ENCODE measurements at places on chromosomes 6 and 20.
A peak's percentile ranks its signal among the peaks of the same experiment; 100 is the strongest.

DNA sequence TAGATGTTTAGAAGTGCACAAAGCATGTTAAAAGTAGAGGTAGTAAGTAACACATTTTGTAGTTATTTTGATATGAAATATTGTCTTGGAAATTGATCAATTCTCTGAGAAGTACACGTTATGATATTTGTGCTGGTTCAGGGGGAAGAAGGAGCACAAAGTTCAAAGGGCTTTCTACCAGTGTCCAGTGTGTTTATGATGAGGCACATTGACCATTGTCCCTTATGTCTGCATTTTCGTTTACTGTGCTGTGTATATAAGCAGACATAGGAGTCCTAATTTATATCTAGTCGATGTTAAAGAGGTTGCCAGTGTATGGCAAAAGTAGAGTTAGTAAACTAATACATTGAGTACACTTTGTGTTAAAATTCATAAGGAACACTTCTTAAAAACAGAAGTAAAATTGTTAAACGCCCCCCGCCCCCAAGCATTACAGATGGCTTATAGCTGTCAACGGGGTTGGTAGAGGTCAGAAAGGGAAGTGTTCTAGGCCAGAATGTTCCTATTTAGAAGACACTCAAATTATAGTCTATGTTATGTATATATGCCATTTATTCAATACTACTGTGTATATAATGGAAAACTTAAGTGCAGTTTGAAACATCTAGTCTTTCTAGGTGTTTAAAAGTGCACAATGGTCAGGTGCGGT is 13.3 kb upstream of the HMGN4 start:
- peak; percentile 40 for DNase-seq

GRCh38 chr20:36998652-36999051 is 47.1 kb upstream of the SAMHD1 start:
- no peak for DNase-seq

- DNase-seq, result no peak
Measured at GRCh38 chr6:33578164-33578563, 1.9 kb downstream of the BAK1 start.

DNA sequence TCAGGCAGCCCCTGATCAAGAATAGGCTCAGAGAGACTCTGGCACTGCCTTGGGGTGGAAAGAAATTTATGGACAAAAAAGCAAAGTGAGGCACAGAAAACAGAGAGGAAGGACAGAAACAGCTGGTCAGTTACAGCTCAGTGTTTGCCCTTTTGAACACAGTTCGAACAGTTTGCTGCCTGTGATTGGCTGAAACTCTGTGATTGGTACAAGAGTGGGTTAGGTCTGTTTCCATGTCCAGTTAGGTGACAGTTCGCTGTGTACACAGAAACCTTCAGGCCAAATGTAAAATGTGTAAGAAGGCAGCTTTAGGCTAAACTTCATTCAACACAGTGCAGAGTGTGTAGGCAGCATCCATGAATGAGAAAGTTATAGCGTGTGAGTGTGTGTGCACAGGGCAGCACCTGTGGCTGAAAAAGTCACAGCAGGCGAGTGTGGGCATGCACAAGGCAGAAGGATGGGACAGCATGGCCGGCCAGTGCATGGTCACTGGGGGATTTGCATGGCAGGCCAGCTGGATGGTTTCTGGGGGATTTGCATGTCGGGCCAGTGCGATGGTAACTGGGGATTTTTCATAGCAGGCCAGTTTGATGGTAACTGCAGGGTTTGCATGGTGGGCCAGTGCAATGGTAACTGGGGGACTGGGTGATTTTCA is 75.4 kb upstream of the FRMD1 start:
- no peak for DNase-seq

- no peak for DNase-seq
Measured at GRCh38 chr6:27451660-27452390, 21.1 kb downstream of the ZNF184 start.

DNA sequence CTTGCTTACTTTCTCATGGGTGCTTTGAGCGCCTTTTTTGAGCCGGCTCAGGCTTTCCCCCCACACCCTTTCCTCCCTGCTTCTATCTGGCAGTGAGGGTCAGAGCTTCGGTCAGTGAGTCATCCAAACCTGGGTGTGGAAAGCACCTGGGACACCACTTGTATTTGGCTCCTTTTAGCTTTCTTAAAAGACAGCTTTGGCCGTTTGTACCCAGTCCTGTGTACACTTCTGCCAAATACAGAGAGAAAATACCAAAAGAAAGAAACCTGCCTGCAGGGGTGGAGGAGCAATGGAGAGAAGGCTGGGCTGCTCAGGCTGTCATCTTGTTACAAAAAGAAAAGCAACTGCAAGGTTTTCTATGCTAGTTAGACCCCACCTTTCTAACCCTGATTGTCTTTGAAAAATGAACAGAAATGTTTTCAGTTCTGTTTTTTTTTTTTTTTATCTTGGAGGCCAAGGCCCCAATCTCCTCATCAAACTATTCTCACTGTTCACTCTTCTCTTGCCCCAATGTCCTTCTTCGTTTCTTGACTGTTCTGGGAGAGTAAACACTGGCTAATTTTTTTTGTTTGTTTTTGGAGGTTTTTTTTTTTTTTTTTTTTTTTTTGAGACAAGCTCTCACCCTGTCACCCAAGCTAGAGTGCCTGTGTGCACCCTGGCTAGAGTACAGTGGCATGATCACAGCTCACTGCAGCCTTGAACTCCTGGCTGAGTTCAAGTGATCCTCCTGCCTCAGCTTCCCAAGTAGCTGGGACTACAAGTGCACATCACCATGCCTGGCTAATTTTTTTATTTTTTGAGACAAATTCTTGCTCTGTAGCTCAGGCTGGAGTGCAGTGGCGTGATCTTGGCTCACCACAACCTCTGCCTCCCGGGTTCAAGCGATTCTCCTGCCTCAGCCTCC is 76.4 kb downstream of the SSR1 start:
- no peak for DNase-seq

DNA sequence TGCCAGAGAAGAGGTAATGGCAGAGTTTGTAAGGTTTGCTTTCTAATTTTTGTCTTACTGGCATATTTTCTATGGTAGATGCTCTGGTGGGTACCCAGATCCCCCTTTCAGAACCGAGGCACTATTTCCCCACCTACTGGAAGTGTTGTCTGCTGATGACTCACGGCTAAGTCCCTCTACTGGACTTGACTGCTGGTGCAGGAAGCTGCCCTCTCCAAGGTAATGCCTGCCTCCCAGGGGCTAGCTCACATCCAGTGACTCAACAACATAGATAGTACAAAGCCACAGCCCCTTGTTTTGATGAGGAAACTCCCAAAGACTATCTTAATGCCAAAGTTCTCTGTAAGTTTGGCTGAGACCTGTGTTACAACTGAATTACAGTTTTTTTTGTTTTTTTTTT is 285.4 kb upstream of the FLRT3 start:
- DNase-seq, result no peak

DNA sequence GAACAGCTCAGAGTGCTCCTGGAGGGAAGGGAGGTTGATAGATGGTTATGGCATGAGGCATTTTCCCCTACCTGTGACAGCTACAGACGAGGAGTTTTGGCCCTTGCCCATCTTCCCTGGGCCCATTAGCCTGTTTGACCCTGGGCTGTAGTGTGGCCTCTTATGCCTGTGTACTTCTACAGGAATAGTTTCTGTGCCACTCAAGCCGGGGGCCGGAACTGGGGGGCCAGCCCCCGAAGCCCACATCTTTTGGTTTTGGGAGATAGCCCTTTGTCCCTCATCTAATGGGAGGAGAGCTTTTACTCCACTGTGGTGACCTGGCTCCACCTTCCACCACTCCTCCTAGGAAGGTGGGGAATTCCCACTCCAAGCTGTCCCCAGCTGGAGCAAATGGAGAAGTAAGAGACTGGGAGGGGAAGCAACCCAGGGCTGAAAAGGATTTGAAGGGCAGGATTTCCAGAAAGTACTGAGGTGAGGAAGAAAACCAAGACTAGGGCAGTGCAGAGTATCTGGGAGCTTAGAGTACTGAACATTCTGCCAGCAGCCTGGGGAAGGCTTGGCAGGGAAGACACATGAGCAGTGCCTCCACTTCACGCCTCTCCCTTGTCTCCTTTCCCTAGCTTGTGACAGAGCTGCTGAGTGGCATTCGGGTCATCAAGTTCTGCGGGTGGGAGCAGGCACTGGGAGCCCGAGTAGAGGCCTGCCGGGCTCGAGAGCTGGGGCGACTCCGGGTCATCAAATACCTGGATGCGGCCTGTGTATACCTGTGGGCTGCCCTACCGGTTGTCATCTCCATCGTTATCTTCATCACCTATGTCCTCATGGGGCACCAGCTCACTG is 6.9 kb downstream of the ABCC10 start:
- DNase-seq, result peak; percentile 46

DNA sequence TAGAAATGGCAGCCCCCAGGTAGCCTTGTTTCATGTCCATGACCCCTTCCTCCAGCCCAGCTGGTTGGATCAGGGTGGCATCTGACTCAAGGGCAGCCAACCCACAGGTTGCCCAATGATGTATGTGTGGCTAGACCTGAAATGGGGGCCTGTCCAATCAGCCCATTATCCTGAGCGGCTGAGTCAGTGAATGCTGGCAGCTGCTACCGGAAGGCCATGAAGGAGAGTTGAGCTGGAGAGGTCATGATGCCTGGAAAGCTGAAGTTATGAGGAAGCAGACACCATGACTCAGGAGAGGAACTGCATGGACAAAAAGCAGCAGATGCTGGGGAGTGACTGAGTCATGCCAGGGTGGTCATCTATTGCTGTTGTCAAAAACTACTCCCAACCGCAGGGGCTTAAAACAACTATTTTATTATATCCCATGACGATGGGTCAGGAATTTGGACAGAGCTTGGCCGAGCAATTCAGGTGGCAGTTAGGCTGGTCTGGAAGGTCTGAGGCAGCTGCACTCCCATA is 67.3 kb downstream of the MDGA1 start:
- peak; percentile 98 for DNase-seq
